Stimulated activated CD8-positive, alpha-beta memory T cell treated with anti-CD3 and anti-CD28 coated beads, Interleukin-7, amount 100 ng/mL, for 1 hour (primary cell): ENCODE measurements at places on chromosomes 7 and 10.

- DNase-seq, result no peak
Observed at GRCh38 chr7:116249969-116250553, 39.7 kb downstream of the TES start.

DNA sequence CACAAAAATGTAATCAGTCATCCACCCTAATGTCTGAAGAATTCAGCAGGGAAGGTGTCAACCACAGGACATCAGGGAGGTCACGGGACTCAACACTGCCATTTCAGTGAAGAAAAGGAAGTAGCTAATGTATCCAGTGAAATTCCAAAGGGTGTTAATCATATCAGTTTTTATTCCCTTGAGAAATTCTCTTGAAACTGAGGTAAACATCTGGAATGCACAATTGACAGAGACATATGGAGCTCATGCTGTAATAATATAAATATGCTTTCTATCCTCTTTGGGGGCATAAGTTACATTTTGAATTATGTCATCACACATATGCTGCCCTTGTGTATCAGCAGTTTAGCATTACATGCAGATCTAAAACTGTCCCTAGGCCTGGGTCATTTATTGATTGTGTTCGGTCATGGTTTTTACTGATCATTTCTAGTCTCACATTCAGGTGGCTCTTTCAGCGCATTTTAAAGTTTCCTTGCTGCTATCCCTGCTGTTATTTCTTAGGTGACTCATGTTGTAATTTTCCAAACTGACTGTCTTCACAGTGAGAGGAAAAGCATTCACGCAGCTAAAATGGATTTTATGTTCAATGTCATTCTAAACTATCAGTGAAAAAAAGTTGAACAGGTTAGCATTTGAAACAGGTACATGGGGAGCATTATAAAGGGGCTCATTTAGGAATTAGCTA is 273.9 kb downstream of the TSPAN12 start:
- DNase-seq, result no peak

DNA sequence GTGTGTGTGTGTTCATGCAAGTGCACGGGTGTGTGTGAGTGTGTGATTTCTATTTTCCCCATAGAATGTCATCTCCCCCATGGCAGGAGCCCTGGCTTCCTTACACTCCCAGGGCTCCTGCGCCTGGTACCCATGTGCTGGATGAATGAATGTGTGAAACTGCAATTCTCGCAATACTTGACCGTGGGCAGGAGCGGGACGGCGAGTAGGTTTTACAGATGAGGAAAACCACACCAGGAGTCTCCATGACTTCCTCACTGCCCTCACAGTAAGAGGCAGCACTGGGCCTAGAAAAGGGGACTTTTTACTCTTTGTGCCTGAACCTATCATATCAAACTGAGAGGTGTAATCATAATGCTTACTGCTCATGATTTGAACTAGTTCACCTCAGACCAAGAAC is 167.6 kb upstream of the FRMD4A start:
- no peak for DNase-seq

GRCh38 chr10:88195841-88196240 is 332.4 kb downstream of the PTEN start:
- DNase-seq, result no peak

DNA sequence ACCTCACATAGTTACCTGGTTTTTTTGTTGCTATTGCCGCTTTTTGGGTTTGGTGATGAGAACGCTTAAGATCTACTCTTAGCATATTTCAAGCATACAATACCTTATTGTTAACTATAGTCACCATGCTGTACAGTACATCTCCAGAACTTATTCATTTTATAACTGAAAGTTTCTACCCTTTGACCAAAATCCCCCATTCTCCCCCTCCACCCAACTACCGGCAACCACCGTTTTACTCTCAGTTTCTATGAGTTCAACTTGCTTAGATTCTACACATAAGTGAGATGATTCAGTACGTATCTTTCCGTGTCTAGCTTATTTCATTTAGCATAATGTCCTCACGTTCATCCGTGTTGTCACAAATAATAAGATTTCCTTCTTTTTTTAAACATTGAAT is 86.7 kb upstream of the IL6 start:
- DNase-seq, result no peak
